ENCODE measurements at places on chromosomes 6 and 20. TPM values are rescaled to one million over a fixed set of nuclear protein-coding genes. Genes with fewer than 3 reads are reported as not detected.

TRIM31 gene
- not detected for total RNA-seq

CLDN20 gene
- total RNA-seq: not detected

DNA sequence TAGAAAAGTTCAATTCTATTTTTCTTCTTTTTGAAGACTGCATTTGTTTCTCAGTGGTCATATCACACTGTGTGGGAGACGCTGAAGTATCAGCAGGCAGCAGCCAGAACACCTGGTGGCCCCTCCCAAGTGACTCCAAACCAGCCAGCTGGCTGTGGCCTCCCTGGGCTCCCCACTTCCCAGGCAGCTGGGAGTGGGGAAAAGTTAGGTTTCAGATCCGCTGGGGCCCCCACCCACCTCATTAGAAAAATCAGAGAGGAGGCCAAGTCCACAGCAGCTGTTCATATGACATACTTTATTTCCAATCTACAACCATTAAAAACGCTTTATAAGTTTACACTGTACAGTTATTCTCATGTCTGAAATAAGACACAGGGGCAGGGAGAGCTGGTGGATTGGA lies 3.6 kb upstream of the DSN1 start:
- DNase-seq: no peak

- no peak for DNase-seq
Observed at GRCh38 chr20:35398660-35399144, 13.1 kb downstream of the UQCC1 start.

DNA sequence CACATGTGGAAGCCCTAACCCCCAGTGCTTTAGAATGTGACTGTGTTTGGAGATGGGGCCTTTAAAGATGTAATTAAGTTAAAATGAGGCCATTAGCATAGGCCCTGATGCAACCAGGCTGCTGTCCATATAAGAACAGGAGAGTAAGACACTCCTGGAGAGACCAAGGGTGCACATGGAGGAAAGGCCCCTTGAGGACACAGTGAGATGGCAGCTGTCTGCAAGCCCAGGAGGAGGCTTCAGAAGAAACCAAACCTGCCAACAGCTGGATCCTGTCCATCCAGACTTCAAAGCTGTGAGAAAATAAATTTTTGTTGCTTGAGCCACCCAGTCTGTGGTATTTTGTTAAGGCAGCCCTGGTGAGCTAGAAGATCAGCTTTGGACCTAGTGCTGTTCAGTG lies 16.8 kb upstream of the SNRPB2 start:
- DNase-seq: no peak
